ENCODE measurements at places on chromosomes 4 and X.
A peak's percentile ranks its signal among the peaks of the same experiment; 100 is the strongest.

DNA sequence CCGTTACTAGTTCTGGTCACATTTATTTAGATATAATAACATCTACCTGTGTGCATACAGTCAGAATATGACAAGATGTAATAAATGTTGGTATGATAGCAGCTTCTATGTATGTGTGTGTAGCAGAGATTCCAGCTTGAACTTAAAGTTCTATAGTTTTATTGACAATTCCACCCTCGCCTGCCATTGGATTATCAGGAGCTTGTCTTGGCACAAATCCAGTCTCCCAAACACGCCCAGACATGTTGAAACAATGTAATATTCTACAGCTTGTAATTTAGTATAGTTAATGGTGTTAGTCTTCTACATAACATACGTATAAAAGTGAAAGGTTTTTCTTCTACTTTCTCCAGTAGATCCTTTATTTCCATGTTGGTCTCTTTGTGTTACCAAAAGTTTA is 44.4 kb downstream of the BBS12 start:
- DNase-seq: no peak

GRCh38 chr4:88409206-88409605 is 30.6 kb downstream of the HERC6 start:
- DNase-seq: no peak

DNA sequence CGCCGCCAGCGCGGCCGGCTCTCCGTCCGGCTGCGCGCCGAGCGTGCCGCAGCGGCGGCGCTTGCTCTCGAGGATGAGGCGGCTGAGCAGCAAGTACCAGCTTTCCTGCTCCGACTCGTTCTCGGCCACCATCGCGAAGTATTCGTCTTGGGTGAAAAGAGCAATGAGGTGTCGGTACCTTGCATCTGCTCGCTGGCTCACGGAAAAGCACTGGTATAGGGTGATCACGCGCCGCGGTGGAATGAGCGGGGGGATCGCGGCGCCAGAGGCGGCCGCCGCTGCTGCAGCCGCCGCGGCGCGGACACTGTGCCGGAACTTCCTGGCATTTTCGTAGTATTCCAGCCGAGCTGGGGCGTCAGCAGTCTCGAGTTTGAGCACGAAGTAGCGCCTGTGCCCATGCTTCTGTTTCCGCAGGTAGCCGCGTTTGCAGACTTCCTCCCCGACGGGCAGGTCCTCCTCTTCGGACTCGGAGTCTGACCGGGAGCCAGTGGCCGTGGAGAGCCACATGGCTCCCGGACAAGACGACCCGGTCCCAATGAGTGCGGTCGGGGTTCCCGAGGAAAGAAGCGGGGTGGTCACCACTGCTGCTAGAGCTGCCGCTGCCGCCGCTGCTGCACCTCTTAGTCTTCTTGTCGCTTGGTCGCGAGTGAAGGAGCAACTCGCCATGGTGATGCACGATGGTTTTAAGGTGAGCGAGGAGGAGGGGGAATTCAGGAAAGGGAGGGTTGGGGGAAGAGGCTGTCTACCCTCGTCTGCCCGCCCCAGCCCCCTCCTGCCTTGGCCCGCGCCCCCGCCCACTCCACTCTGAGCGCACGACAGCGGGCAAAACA is 469 bp downstream of the IRS4 start:
- no peak for DNase-seq

DNA sequence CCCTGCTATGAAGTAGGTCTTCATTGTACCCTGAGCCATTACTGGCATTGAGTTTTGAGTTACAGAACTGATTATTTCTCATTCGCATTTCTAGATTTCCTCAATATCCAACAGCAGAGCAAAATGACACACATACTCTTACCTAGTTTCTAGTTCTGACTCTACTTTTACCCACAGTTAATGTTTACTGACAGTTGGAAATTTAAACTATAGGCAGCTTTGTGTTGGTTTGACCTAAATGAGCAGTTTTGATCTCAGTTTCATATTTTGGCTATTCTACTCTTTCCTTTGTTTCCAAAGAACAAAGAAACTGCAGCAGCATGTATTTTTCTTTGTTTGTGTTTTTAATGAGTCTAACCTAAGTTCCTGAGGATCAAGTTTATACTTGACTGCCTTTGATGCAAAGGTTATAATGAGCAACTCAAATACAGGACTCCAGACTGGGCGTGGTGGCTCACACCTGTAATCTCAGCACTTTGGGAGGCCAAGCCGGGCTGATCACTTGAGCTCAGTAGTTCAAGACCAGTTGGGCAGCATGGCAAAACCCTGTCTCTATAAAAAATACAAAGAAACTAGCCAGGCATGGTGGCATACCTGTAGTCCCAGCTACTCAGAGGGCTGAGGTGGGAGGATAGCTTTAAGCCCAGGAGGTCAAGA is 30.4 kb downstream of the TXK start:
- no peak for DNase-seq

DNA sequence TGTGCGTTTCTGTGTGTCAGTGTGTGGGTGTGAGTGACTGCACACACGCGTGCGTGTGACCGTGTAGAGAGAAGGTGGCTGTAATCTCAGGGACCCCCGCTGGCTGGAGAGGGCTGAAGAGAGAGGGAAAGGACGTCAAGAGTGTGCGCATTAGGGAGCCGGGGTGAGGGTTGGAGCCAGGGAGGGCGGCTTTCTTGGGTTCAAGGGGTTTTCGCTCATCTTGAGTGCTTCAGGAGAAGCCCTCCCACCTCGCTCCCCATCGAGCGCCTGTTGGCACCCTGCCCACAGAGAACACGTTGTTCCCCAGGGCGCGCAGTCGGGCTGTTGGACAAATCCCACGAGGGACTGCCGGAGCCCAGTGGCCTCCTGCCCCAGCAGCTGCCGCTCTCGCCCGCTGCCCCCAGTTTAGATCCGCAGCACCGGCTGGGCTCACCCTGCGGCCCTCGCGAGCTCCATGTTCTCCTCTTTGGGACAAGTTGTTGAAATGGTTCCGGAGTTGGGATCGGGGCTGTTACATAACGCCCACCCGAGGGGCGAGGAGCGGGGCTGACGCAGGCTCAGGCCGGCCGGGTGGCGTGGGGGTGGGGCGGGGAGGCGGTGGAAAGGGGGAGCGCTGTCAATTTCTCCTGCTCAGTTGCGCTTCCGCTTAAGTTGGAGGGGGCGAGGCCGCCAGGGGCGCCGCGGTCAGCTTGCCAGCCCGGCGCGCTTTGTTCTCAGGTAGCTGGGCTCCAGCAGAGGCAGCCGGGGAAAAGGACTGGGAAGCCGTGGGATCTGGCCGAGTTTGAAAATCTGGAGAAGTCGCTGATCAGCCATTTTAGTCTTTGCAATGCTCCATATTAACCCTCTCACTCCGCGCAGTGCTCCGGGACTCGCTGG is 1.6 kb downstream of the GRIA2 start:
- DNase-seq: peak; percentile 57

- no peak for DNase-seq
Observed at GRCh38 chr4:139872274-139872673, 206.7 kb downstream of the MGST2 start.

DNA sequence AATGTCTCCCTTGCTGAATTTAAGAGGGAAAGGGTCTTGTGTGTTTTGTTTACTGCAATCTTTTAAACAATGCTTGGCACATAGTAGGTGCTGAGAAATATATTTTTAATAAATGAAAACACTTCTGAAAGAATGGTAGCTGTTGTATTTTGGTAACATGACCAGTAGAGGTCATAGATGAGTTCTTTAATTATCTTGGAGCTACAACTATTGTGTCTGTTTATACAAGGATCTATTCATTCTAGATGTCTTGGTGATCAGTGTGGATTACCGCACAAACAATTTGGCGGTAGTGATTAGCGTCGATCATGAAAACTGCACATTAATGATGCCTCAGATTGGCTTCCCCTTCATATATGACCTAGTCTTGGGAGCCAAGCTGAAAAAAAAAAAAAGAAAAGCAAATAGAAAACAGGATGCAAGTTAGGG is 21.4 kb upstream of the SCRG1 start:
- DNase-seq: peak; percentile 72

GRCh38 chr4:54475546-54475945 is 182.2 kb upstream of the KIT start:
- DNase-seq: no peak

DNA sequence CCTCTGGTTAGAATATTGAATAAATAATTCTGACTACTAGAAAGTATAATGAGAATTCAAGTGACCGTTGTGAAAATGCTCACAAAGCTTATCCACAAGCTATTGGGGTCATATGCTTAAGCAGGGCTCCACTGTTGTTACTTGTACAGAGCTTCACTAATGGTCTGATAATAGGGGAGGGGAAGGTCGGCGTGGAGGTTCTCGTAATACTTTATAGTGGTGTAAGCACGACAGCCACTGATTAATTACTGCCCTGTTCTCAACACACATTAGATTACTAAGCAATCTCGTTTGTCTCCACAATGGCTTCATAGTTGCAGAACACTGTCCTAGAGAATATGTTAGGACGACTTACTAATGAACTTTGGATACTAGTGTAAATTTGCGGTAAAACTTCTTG is 11.6 kb downstream of the UNC5C start:
- peak; percentile 76 for DNase-seq

- DNase-seq: no peak
Observed at GRCh38 chrX:25721564-25721963, 416.6 kb upstream of the MAGEB18 start.

DNA sequence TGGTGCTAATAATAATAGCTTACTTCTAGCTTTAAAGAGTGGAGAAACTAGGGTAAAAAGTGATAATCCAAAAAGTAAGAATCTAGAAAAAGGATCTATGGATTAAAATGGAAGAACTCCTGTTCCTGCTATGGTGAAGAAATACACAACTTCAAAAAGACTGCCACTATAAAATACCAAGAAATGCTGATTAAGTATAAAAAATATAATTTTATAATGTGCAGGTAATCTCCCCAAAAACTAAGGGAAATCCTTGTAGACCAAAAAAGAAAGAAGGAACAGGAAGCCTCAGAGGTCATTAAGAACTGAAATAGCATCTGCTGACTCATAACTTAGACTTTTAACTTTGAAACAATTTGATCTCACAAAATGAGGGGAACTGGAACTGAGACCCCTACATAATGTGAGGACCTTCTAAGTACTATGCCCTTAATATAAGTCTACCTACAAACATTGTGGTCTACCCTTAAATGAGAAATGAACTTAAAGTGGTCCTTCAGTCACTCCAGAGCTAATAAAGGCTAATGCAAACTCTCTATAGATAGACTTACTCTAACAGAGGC is 50.6 kb upstream of the SRPX start:
- DNase-seq: no peak

DNA sequence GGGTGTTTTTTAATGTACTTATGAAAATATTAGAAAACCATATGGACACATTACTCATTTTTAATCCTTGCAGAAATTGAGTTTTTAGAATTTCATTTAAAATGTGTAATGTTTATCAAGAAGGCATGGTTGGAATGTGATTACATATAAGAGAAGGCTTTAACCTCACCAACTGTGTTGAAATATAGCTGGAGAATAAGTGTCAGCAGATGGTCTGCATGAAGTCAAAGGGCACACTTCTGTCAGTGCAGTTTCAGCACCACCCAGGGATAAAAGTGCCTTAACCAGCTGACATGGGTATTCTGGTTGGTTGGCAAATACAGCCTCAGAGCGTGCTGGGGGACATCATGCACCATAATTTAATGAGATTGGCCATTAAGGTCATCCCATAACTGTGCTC is 21.2 kb upstream of the ANTXR2 start:
- DNase-seq: no peak

DNA sequence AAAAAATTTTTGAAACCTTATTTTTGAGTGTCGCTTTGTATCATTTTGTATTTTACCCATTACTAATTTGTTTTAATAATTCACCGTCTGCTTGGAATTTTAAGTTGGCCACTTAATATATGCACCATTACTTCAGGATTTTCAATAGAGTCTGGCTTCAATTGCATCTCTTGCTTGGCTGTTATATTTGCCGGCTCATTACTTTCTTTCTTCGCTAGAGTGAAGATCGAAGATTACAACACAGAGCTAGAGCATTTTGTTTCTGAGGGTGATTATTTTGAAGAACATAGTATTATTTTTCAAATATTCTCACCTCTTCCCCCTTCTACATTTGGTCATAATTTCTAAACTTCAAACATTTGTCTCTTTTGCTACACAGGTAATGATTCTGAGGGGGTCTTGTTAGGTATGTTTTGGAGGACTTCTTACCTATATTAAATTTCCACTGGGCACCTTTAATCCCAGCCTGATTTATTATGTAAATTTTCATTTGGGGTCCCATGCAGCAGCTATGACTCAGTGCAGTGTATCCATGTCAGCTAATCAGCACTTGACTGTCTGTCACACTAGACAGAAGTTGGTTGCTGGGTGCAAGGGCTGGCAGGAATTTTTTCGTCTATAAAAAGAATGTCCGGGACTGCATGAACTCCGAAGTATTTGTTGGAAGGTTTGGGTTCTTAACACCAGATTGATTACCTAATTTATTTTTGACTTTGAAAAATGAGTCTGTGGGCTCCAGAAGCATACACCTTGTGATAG is 18.6 kb downstream of the TBC1D1 start:
- DNase-seq: no peak

GRCh38 chr4:100317032-100317864 is 127.0 kb upstream of the DDIT4L start:
- DNase-seq: no peak

DNA sequence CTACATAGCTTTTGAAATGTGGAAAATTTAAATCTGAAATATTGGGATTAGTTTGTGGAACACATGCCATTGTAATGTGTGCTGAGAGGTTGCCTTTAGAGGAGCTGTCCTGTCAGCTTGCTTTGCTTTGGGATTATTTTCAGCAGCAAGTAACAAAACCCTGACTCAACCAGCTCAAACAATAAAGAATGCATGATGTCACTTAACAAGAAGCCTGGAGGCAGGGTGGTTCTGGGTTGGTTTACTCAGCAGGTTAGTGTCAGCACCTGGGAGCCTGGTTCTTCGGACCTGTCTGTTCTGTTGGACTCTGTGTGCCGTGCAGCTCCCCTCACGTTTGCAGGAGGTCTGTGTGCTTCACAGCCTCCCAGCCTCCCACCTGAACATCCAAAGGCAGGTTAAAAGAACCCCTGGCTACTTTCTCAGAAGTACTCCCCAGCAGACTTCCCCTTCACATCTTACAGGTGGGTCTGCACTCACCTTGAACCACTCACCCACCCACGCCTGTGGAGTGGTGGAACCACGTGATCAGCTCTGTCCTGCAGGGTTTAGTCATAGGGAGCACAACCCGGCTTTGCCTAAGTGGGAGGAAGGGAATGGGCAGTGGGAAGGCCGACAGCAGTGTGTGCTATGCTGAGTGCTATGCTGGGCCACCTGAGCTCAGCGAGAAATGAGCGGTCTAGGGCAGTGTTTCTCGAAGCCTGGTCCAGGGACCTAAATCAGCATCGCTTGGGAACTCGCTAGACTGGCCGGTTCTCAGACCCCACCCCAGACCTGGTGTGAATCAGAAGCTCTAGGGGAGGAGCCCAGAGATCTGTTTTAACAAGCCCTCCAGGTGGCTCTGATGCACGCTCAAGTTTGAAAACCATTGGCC is 20.4 kb downstream of the TMEM131L start:
- DNase-seq: no peak

Data from pons (tissue), 1 donor.